ENCODE measurements at places on chromosomes 13 and 19. TPM values are rescaled to one million over a fixed set of nuclear protein-coding genes. Genes with fewer than 3 reads are reported as not detected.

The GRIK5 gene
- 0.62 TPM for total RNA-seq

The TTC9B gene
- total RNA-seq: not detected

The SRRM5 gene
- total RNA-seq: 0.09 TPM

The ELSPBP1 gene
- not detected for total RNA-seq

The MEGF8 gene
- total RNA-seq: 10.5 TPM

The HAUS5 gene
- 3.6 TPM for total RNA-seq

The HTR2A gene
- 0.55 TPM for total RNA-seq
